T follicular helper cell (primary cell): ENCODE measurements at places on chromosomes 6 and 20.
A peak's percentile ranks its signal among the peaks of the same experiment; 100 is the strongest.

- DNase-seq = no peak
These were observed 290.2 kb downstream of the SOX4 start for GRCh38 chr6:21883595-21884328.

GRCh38 chr6:1226277-1227099 lies 85.4 kb upstream of the FOXQ1 start:
- no peak for DNase-seq

GRCh38 chr6:96899019-96899418 lies 1.3 kb upstream of the NDUFAF4 start:
- DNase-seq = no peak

DNA sequence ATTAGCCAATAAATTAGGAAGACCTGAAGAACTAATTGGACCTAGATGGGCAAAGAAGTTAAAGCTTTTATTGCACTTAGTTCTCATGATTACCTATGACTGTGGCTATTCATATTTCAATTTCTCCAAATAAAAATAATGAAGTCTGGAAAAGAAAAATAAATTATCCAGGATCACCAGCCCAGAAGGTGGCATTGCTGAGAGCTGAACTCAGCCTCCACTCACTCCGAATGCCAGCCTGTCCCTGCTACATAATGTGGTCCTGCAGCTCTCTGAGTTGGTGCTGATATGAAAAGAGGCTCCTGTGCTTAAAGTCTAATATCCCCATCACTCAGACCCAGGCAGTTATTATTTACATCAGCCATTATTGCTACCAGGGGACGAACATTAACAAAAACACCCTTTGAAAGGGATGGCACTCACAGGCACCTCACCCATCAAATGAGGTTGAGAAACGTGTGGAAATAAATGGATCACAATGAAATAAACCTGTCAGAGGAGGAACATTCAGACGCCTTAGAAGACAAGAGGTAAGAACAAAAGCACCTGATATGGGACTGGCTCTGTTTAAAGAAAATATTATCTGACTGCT lies 649.7 kb upstream of the CHD6 start:
- no peak for DNase-seq

- DNase-seq = no peak
These were observed 34.9 kb downstream of the ASCC3 start for GRCh38 chr6:100846276-100846675.

DNA sequence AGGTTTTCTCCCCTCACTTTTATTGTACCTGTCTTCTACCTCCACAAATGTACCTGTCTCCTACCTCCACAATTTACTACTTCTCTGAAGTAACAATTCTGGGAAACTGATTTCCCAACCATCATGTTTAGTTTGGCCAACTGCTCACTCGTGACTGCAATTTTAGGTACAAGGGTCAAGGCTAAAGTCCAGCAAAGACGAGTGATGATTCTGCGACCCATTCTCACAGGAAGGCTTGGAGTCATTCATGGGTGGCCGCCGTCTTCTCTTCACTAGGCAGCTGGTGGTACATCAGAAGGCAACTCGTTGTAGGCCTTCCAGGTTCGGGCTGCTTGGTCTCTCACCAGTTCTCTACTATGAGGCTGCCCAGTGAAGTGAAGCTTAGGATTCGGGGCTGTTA lies 483.8 kb upstream of the JARID2 start:
- no peak for DNase-seq

DNA sequence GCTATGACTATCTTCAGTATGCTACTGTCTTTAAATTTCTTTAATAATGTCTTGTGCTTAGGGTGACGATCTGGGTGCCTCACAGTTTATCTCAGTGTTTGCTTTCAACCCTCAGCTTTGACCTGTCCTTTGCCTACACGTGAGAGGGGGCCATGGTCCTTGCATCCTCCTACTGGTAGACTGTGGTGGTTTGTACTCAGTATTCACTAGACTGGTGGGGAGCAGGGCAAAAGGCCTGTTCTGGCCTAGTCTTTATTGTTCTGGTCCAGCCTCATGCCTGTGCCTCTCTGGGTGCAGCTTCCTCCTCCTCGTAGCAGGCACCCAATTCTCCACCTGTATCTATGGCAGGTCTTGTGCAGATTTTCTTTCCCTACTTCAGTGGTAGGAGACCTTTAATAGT lies 354.9 kb downstream of the CD109 start:
- no peak for DNase-seq

DNA sequence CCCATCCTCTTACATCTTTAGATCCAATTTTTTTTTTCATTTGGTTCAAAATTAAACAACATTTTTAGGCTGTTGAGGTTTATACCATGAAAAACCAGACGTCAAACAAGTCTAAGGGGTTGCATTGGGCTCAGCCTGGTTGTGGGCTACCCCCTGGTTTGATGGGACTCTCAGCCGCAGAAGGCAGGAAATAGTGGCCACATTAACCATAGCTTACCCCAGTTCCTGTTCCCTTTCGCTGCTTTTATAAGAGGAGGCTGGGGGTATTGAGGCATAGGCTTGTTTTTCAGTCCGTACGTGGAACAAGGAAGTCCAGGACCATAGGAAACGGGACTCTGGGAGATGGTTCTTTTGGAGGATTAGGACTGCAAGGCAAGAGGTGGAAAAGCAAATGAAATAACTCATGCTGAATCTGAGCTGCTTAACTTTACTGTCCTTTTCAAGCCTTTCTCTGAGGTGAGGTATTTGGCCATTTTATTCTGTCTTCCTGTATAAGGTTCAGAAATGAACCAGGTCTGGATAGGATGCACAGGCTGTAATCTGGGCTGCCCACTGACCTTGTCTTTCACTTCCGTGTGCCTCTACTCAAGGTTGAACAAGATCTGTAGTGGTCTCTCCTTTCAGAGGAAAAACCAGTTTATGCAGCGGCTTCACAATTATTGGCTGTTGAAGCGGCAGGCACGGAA lies 7.7 kb downstream of the BRPF3 start:
- peak; percentile 17 for DNase-seq

- no peak for DNase-seq
These were observed 136.0 kb downstream of the AIG1 start for GRCh38 chr6:143196525-143197225.

DNA sequence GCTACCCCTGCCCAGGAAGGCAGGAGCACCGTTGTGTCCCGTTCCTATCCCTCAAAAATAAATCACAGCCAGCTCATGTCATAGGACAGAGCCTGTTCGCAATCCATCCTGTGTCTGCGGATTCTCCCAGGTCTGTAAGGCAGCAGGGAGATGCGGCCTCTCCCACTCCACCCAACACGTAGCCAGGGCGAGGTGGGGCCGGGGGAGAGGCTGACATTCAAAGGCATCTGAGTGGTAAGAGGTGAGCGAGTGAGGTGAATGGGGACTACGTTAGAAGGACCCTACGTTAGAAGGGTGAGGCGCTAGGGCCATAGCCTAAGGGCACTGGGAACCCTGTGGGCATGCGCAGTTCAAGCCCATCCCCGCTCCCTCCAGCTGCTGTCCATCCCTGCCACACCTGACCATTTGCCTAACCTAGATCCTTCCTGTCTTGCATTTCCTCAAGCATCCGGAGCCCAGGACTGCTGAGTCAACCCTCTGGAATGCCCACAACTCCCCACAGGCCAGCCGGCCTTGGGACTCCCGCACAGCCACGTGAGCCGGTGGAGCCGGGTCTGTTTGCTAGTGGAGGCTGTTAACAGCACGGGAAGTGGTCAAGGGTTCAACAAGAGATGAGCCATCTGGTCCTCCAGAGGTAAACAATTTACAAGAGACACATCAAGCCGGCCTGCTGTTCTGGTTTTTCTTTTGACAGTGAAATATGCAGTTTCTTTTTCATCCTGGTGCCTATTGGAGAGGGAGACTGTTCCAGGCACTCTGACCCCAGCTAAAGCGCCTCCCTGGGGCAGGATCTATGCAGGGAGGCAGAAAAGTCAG lies 45.9 kb downstream of the RIPOR3 start:
- DNase-seq = no peak

- no peak for DNase-seq
These were observed 175.0 kb downstream of the CARMIL1 start for GRCh38 chr6:25454136-25454535.

- no peak for DNase-seq
These were observed 135.8 kb upstream of the CITED2 start for GRCh38 chr6:139510040-139510790.

GRCh38 chr6:7541175-7542064 lies at the start of gene DSP:
Gene DSP, plus strand, starts transcription at chr6:7541671. Its CDS starts 245 bp downstream, at chr6:7541916.
- DNase-seq = no peak

- DNase-seq = no peak
These were observed 193.1 kb downstream of the DOK5 start for GRCh38 chr20:54668271-54669039.

GRCh38 chr20:46334303-46334904 lies 26.1 kb upstream of the CDH22 start:
- no peak for DNase-seq

GRCh38 chr6:109117346-109118035 lies 22.2 kb downstream of the CEP57L1 start:
- DNase-seq = no peak

DNA sequence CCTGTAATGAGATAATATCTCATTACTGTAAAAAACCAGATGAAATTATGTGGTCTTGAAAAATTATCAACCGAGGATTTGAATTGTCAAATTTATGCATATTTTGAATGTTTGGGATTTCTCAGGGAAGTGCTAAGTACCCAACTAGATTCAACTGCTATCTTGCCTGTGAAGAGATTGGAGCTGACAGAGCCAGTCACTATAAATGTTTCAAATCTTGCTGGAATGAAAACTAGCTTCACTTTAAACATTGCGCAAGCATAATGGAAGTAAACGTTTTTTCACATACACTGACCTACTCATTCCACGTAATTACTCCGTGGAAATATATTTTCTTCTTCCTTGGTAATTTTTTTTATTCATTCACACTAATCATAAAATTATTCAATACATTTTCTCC lies 46.7 kb downstream of the TMEM170B start:
- no peak for DNase-seq

DNA sequence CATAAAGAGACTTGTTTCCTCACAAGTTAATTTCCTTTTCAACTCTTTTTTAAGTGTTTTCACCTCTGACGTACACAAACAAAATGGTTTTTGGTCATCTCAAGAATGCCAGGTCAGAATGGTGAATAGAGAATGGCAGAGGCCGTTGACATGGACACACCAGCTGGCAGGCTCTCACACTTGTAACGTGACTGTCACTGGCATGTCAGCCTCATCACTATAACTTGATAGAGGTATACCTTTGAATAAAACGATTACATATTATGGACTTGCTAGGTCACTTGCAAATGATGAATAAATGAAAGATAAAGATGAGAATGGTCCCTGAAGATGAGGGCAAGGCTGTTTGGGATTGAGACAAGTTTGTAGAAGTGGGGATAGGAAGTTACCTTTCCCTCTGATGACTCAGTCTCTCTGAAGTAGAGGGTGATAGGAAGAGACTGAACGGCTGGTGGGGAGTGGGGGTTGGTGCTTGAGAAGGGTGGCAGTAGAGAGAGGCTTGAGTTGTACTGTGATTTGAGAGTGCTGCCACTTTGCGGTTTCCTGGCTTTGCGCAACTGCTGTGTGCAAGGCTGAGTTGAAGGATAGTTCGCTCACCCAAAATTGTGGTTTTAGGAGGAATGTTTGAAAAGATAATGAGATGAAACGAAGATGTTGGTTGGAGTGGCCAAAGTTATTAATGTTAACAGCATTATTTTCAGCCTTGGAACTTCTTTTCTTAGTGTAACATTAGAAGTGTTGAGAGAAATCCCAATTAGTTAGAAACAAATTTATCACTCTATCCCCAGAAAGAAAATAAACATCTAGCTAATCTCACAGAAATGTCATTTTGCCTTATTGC lies 30.3 kb downstream of the TBPL1 start:
- DNase-seq = peak; percentile 14

- DNase-seq = no peak
These were observed 441.9 kb downstream of the CD109 start for GRCh38 chr6:74137911-74138310.

DNA sequence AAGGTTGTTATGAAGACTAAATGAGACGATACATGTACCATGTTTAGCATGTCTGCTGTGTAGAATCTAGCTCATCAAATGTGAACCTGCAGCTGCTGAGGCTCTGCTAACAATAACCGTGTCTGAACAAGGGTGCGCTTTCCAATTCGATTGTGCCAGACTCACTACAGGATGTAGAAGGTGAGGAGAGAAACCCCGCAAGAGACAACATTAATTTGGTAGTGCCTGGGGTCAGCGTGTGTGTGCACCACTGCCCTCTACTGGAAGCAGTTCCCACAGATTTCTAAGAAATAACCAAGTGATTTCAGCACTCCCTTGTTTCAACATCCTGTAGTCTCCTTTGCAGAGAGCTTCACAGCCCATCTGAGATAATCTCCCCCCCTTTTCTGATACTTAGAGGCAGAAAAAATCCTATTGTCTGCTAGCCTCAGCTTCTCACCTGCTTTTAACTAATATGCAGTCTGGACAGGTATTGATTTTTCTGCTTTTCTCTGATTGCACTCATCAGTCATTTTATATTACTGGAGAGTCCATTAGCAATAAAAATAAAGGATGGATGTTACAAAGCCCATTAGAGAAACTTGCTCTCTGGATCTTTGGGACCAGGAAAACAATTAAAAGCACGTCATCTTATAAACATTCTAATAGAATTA lies 96.7 kb upstream of the BACH2 start:
- DNase-seq = peak; percentile 44

- no peak for DNase-seq
These were observed 196.7 kb downstream of the MOXD1 start for GRCh38 chr6:132204591-132204990.
